ENCODE measurements at places on chromosomes 6 and 20. TPM values are rescaled to one million over a fixed set of nuclear protein-coding genes. Genes with fewer than 3 reads are reported as not detected.

GRCh38 chr6:154605178-154605881 is 94.8 kb upstream of the CNKSR3 start:
- no peaks in the 10 kb centered on the region for H3K4me1 ChIP-seq
- H3K36me3 ChIP-seq, result no peaks in the 10 kb centered on the region
- H3K27me3 ChIP-seq, result no peaks in the 10 kb centered on the region
- no peak for DNase-seq

- H3K27ac ChIP-seq, result no peak overlapping the region
- no peak overlapping the region for H3K4me3 ChIP-seq
- no peaks in the 10 kb centered on the region for H3K27me3 ChIP-seq
Measured at GRCh38 chr20:51142448-51142847, 119.5 kb upstream of the KCNG1 start.

- H3K27ac ChIP-seq, result no peak overlapping the region
- H3K4me3 ChIP-seq, result no peak overlapping the region
- H3K36me3 ChIP-seq, result no peaks in the 10 kb centered on the region
- no peaks in the 10 kb centered on the region for H3K27me3 ChIP-seq
Measured at GRCh38 chr20:41573955-41574354, 44.2 kb downstream of the CHD6 start.

DNA sequence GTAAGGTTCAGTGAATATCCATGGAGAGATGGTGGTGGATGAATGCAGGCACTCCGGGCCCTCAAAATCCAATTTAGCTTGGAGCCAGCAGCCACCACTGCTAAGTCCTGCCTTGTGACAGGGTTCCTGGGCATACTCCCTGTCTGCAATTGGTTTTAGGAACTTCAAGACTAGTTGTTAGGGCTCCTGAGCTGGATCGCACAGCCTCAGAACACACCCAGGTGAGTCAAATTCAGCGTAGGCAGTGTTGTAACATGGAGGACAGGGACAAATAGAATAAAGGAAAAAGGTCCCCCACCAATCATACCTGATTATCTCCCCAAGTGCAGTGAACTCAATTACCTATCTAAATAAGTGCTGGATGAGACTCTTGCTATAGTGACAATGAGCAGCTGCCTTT is 74.6 kb downstream of the PERP start:
- H3K4me3 ChIP-seq, result no peak overlapping the region
- no peak for DNase-seq
- no peak overlapping the region for H3K27ac ChIP-seq
- no peaks in the 10 kb centered on the region for H3K27me3 ChIP-seq
- H3K36me3 ChIP-seq, result no peaks in the 10 kb centered on the region
- H3K4me1 ChIP-seq, result no peaks in the 10 kb centered on the region

The NKX2-2 gene
- not detected for total RNA-seq

The C6orf15 gene
- total RNA-seq, result not detected

The PKHD1 gene
- total RNA-seq, result 0.29 TPM

All from uterus (tissue), 4 donors.